ENCODE measurements at places on chromosomes 2 and 18.

DNA sequence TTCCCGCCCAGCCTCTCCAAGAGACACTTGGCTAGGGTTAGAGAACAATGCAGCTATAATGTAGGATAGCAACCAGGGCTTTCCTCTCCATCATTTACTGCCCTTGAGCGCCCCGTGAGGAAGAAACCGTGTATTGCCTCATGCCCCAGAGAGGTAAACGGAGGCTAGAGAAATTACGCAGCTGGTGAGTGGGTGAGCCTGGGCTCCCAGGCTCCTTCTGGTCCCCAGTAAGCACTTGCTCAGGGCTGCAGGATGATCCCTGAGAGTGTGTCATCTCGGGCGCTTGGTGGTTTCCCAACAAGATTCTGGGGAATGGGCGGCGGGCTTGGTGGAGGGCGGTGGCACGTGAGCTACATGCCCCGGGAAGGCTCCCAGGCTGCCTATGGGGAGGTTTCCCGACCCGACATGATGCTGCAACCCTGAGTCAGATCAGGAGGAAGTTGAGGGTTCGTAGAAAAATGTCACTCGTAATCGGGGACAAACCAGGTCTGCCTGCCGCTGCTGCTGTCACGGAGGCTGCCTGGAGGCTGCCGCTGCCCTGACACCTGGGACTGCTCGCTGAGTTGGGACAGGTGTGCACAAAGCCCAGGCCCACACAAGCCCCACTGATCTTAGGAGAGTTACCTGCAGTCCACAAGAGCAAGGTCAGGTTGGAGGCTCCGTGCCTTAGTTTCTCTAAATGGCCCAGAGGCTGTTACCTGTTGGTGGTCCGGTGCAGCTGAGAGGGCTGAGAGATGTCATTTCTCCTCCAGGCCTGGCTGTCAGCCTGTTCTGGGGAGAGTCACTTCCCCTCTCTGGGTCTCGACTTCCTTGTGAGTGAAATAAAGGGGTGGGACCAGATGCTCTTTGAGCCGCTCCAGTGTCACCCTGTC is at the start of gene GPR55:
Gene GPR55 (minus strand): TSS at position 773 of the 872 bp plus-strand sequence. CDS start 14,280 bp downstream, outside the sequence.
- DNase-seq = peak; percentile 91

DNA sequence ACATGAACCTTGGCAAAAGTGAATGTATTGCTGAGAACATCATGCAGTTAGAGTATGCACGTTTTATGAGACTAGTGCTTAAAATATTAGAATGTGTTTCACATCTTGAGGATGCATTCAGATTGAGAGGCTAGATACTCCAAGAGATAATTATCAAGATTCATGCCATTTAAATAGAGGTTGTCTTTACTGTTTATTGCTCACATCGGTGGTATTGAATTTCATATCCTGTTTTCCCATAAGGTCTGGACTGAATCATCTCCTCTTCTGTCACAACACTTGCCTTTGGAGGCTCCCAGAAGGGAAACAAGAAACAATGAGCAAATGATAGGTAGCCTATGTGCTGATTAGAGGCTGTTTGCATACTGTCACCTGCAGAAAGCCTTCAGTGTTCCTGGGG is 83.8 kb downstream of the CLHC1 start:
- no peak for DNase-seq

DNA sequence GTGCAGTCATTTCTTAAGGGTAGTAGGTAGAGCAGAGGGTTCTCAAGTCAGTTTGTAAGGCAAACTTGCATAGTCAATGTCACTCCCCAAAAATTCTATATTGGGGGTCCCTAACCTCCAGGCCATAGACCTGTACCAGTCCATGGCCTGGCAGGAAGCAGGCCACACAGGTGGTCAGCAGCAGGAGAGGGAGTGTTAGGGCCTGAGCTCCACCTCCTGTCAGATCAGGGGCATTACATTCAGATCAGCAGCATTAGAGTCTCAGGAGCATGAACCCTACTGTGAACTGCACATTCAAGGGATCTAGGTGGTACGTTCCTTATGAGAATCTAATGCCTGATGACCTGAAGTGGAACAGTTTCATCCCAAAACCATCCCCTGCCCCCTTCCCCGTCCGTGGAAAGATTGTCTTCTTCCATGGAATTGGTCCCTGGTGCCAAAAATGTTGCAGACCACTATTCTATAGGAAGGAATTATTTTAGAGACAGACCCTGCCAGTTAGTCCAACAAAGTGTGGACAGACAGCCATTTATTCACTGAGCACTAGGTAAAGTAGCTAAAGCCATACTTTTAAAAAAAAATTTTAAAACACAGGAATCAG is 6.7 kb downstream of the COA5 start:
- DNase-seq = peak; percentile 45

DNA sequence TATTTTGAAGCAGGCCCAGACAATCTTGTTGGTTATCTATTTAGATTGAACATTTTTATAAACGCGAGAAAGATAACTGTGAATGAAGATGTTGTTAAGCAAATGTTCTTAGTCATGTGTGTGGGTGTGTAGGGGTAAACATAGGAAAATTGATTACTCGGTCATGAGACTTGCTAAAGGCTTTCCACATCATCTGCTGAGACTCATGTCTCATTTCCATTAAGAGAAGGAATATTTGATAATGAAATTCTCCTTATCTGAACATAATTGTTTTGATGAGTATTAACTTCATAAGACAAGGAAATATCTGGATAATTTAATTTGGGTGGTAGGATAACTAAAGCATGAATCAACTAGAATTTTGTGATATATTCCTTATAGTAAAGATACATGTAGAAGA is 19.7 kb downstream of the CCDC102B start:
- DNase-seq = no peak

DNA sequence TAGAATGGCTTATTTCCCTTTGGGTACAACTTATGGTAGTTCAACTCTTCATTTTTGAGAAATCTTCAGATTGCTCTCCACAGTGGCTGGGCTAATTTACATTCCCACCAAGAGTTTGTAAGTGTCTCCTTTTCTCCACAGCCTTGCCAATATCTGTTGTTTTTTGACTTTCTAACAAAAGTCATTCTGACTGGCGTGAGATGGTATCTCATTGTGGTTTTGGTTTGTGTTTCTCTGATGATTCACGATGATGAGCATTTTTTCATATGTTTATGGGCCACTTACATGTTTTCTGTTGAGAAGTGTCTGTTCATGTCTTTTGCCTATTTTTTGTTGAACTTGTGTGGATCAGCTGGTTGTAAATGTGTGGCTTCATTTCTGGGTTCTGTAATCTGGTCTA is 871.0 kb downstream of the EPHA4 start:
- peak; percentile 9 for DNase-seq

DNA sequence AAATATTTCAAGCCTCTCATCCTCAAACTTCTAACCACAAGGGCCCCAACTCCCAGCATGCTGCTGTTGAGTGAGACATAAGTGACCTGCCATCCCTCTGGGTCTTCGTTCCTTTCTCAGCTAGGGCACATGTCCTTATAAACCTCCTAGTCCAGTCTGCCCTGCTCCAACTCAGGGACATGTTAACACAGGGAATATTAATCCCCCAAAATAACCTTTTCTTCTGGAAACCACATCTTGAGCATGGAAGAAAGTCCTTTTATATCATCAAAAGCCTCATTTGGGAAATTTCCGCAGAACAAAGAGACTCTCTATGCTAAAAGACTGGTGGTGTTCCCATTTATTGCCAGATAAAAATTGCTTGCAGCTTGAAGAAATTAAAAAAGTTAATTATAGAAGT is 14.4 kb downstream of the TNP1 start:
- no peak for DNase-seq

DNA sequence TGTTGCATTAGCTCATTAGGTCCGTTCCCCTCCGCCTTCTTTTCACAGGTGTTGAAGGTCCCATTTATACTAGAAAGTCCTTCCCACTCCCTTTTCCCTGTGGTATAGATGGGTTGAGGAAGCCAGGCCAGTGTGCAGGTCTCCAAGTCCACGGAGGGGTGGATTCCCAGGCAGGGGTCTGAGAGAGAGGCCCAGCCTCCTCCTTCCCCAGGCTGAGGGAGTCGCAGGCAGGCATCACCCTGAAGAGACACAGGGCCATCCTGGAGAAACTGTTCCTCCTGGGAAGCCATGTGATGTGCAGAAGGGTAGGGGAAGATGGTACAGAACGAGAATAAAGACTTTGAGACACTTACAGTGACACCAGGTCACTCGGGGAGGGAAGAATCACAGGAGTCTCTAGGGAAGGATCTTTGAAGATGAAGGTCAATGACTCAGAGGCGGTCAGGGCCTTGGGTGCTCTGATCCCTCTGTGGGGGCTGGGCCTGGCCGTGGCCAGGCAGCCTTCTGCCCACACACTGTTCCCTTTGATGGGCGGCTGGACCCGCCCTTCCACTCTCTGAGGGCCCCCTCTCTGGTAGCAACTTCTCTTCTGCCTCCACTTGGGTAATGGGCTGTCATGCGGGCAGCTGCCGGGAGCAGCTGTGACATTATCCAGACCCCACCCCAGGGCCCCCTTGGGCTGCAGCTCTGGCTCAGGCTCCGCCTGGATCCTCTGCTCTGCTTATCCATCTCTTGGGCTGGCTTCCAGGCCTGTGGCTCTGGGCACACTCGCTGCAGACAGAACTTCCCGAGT is 45.1 kb downstream of the RHOB start:
- DNase-seq = no peak

- peak; percentile 47 for DNase-seq
These were observed 18.3 kb upstream of the CHCHD5 start for GRCh38 chr2:112566104-112566503.

- DNase-seq = no peak
These were observed 91.4 kb downstream of the GALNT1 start for GRCh38 chr18:35672897-35673296.

DNA sequence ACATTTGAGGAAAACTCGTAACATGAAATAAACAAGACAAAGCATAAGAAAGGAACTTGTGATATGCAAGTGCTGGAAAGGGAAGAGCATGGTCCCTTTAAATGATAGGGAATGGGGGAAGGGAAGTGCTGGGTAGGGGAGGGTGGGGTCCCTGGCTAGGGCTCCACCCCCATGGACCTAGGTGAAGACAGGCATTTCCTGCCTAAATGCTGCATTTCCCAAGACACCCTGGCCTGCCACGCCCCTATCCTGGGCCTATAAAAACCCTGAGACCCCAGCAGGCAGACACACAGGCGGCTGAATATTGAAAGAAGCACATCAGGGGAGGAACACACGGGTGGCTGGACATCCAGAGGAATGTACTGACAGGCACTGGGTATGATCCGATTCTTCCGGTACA is 499.9 kb downstream of the ZEB2 start:
- no peak for DNase-seq

GRCh38 chr18:44543387-44543786 is 137.3 kb upstream of the SETBP1 start:
- no peak for DNase-seq

- DNase-seq = no peak
These were observed 11.7 kb upstream of the FAM228A start for GRCh38 chr2:24163186-24163585.

GRCh38 chr2:10398496-10398895 is 49.6 kb downstream of the ODC1 start:
- DNase-seq = no peak

DNA sequence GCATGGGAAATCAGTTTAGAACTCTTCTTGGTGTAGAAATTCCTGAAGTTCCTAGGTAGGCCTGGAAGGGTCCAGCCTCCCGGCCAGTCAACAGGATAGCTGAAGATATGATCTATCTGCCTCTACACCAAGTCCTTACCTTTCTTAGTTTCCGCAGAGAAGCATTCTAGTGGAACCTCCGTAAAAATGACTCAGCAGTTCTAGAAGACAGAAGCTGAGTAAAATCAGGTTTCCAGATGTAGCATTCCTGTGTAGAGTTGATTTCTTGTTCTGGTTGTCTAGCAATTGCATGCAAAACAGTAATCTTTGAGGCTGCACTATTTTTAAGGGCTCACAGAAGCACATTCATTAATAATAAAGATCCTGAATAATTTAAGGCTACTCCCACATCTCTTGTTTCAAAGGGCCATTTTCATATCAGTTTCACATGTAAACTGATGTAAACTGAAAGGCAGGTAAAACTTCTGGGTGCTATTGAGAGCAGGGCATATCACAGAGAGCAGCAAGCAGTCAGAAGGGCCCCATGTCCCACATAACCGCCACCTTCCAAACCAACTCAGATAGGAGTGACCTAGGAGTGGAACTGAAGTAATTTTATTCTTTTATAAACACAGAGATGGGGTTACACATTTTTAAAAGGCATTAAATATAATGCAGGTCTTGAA is 3.2 kb upstream of the DYTN start:
- peak; percentile 23 for DNase-seq

DNA sequence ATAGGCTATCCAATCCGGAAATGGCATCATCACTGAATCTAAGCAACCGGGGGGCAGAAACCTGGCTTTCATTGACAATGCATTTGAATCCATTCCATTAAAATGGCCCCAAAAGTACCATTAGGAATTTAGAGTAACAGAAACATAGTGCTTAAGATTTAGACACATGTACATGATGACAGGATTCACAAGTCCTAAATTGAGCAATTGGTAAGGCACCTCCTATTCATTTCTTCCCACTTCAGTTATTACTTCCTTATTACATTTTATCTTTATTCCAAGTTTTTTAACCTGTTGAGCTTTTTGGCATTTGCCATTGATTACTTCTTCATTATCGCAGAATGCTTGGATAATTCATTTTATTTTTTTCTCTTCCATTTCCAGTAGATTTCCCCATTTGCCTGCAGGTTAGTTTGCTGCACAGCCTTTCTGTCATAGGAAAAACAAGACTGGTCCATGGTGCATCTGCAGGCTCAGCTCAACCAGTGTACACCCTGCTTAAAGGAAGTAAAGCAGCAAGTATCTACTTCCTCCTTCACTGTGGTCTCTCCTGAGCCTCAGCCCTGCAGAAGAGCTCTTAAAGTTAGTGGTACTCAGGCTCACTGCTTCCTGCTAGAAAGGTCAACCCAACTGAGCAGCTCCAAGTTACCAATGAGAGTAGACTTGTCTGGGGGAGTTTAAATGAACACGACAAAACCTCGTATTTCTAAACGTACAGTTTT is 89.2 kb downstream of the DOCK10 start:
- DNase-seq = peak; percentile 81

DNA sequence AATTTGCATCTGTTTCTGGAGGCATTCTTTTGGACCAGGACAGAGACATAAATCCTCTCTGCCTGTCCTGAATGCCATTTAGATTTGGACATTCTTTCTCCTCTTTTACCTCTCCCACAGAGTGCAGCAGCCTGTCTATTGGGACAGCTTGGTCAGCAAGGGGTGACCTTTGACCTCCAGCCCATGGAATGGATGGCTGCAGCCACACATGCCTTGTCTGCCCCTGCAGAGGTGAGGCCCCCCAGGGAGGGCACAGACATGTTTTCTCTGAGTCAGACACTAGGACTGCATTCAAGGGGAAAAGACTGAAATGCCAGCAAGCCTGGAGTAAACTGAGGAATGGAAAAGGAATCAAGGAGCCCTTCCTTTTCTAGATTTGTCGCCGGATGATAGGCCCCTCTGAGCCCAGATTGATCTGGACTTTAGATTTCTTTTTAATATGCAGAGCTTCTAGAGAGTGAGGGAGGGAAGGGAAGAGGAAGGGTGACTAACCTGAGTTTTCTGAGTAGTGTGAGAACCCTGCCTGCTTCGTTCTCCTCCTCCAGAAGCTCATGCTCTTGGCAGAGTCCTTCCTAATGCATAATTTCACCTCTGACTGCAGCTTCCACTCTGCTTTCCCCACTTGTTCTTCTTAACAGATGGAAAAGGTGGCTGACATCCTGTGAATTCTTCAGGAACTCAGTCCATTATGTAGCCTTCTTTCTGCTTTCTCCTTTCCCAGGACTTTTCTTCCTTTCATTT is 16.1 kb upstream of the TTLL4 start:
- no peak for DNase-seq

GRCh38 chr2:138336146-138336545 is 165.4 kb upstream of the SPOPL start:
- DNase-seq = no peak

GRCh38 chr2:140892911-140893637 is 1237.7 kb downstream of the LRP1B start:
- no peak for DNase-seq

Measured in activated CD4-positive, alpha-beta T cell treated with anti-CD3 and anti-CD28 coated beads, Interleukin-10, Interleukin-2, amounts not matched to agents 100 ng/mL and 50 ng/mL, durations not matched to agents 16 hours and 8 hours (primary cell).